ENCODE measurements at places on chromosomes 13 and 19. TPM values are rescaled to one million over a fixed set of nuclear protein-coding genes. Genes with fewer than 3 reads are reported as not detected.

DNA sequence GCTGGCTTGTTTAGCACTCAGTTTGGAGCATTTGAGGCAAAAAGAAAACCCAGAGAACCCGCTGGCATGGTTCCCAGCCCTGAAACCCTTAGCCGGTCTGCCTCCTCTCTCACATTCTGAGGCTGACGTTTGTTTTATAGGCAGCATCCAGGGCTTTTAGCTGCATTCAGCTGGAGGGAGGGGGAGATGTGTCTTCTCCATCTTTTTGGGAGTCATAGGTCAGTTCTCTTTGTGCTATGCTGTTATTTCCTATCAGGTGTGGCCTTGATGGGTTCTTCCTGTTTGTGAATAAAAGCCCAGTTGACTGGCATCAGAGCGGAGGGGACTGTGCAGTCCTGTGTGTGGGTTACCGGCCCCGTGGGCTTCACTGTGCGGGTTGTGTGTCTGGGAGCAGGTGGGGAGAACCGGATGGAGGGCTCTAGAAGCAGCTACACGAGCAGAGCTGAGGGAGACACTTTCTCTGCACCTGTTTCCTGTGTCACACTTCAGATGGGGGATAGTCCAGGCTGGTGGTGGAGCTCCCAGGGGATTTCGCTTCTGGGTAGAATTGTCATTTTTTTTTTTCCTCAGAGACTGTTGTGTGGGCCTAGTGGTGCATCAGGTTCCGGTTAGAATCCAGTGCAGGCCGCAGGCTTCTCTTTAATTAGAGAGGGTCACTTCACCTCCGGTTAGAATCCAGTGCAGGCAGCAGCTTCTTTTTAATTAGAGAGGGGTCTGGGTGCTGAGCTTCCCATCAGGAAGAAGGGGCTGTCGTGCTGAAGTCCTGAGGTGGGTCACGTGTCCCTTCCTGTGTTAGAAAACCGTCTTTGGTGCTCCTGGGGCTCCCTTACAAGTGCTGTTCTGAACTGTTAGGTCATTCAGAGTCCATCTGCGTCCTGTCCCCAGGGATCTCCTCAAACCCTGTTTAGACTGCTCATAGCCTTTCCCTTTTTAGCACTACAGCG is 69.6 kb downstream of the ARHGEF7 start:
- H3K27me3 ChIP-seq, result no peaks in the 10 kb centered on the region
- peaks cover 47% of the 10 kb centered on the region for H3K4me1 ChIP-seq
- peak overlapping the region; percentile 2 for H3K27ac ChIP-seq

DNA sequence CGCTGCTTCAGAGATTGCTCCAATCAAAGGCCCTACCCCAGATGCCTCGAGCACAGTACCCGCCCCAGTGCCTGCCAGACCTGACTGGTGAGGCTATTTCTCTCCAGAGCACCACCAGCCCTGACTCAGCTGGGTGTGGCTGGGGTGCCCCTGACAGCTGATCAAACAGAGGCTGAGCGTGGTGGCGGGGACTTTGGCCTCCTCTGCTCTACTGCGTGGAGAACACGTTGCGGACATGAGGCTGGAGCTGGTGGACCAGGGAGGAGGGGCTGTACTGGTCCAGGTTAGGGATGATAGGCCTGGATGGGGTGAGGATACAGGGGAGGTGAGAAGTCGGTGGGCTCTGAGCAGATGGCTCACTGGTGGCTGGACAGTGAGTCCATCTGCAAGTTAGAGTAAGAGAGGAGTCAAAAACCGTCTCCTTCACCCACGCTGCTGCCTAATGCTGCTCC is 3.5 kb upstream of the DOCK6 start:
- no peak overlapping the region for H3K4me3 ChIP-seq
- H3K4me1 ChIP-seq, result peaks cover 27% of the 10 kb centered on the region
- no peaks in the 10 kb centered on the region for H3K36me3 ChIP-seq
- peak overlapping the region; percentile 20 for H3K27ac ChIP-seq

DNA sequence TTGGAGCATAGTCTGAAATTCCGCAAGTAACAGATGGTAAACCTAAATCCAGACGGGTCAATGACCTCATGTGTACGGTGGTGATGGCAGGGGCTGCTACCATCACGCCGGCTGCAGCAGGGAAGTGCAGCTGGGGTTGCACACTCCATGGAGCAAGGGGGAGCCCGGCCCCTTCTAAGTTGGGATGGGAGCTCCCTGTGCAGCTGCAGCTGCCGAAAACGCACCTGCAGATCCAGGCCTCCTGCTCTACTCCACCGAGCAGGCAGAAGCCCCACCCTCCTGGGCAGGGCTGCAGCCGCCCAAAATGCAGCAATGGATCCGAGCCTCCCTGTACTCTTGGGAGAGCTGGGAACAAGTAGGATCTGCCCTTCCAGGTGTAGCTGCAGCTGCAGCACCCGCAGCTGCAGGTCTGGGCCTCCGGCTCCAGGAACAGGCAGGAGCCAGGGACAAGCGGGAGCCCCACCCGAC is 25.5 kb downstream of the KBTBD6 start:
- no peaks in the 10 kb centered on the region for H3K27me3 ChIP-seq
- no peak overlapping the region for H3K27ac ChIP-seq
- no peaks in the 10 kb centered on the region for H3K36me3 ChIP-seq

- no peaks in the 10 kb centered on the region for H3K36me3 ChIP-seq
- DNase-seq, result no peak
- H3K4me1 ChIP-seq, result no peaks in the 10 kb centered on the region
Observed at GRCh38 chr19:44260695-44261446, 1.2 kb downstream of the ZNF233 start.

Gene KIR2DL3
- not detected for total RNA-seq

Gene NCAN
- total RNA-seq, result not detected
